ENCODE measurements at places on chromosomes 16 and 17. TPM values are rescaled to one million over a fixed set of nuclear protein-coding genes. Genes with fewer than 3 reads are reported as not detected.

Gene KRTAP3-2
- total RNA-seq, result not detected

Gene KRT13
- total RNA-seq, result not detected

Gene HOXB6
- total RNA-seq, result 0.63 TPM

Gene SPATA32
- total RNA-seq, result not detected

Gene TLCD3B
- total RNA-seq, result 0.18 TPM

Gene SMYD4
- total RNA-seq, result 7.4 TPM

Gene CDH1
- total RNA-seq, result not detected

Gene RNF213
- total RNA-seq, result 88.7 TPM

Gene FOXF1
- total RNA-seq, result 1.6 TPM

Gene HLF
- total RNA-seq, result 4.4 TPM

Gene ZFP3
- total RNA-seq, result 1.4 TPM

Gene SP6
- total RNA-seq, result not detected

Gene MYOCD
- total RNA-seq, result 0.16 TPM

Gene MYH8
- total RNA-seq, result not detected

Gene CCDC200
- total RNA-seq, result not detected

Gene SECTM1
- total RNA-seq, result 34.2 TPM

Gene P2RX1
- not detected for total RNA-seq

Gene ELMO3
- total RNA-seq, result 0.33 TPM
